ENCODE measurements at places on chromosomes 13 and 19.

DNA sequence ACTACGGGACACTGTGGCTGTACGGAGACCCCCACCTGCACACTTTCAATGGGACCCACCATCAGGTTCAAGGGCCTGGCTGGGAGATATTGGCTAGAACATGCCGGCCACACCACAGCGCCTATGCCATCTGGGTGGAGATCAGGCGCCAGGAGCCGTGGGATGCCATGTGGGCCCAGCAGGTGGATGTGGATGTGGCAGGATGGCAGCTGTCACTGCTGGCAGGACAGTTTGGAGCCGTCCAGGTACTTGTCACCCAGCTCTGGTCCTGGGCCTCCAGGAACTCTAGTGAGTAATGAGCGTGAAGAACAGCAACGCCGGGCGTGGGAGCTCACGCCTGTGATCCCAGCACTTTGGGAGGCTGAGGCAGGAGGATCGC lies 15.7 kb upstream of the FXYD3 start:
- no peak for DNase-seq

DNA sequence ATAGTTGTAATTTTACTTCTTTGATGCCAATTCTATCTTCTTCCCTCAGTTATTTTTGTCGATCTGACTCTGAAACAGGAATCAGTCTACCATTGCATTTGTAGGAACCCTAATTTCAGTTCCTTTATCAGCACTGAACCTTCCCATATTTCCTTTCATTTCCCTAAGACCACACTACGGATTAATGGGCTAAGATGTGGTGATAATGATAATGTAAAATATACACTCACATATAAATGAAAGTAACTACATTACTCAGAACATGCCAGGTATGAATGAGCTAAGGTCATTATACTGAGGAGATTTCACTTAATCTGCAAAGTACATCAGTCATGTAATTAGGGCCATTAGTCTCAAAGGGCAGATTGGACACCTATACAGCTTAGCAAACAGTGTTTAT lies 60.2 kb upstream of the RFC3 start:
- DNase-seq, result peak; percentile 15

GRCh38 chr13:27635266-27635665 lies 13.6 kb downstream of the POLR1D start:
- peak; percentile 86 for DNase-seq

DNA sequence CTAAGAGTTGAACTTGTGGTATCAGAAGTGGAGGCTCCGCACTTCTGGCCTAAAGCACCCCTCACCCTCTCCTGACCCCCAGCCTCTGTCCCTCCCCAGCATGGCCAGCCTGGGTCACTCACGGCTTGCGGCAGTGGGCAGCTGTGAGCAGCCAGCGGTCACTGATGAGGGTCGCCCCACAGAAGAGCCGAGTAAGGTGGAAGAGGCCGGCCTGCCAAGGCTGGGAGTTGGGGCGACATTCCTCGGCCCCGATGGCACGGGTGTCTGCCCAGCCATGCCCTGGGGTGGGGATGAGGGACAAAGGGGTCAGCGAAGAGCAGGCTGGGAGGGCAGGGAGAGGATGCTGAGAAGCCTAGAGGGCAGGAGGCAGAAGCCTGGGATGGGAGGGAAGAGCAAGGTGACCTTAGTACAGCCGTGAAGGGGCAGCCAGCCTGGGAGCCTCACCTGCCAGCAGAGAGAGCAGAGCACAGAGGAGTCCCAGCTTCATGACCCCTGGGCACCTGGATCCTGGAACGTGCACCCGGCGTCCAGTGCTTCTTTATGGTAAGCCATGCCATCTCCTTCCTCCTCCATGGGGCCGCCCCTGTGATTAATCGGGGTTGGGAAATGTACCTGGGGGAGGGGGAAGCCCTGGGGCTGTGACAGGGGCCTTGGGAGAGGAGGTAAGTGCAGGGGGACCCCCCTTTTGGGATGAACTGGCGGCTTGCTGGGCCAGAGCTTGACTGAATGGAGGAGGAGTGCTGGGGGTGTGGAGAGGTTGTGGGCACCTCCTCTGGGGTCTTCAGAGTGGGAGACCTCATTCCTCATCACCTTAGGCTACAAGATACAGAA lies 7.9 kb upstream of the KLK8 start:
- no peak for DNase-seq

DNA sequence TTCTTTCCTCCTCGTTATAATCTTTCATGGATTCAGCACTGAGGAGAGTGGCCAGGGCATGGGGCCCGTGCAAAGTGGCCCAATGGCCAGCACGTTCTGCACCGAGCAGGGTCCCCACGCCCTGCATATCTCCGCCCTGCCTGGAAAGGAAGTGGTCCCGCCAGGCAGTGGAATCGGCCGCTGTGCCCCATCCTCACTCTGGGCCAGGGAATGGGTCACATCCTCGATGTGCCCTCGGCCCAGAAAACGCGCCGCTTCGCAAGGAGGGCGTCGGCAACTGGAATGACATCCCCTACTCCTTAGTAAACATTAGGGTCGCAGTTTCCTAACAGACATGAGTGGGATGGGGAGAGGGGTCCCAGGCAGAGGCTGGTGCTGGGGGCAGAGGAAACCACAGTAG lies 90.7 kb downstream of the ZNF254 start:
- no peak for DNase-seq

DNA sequence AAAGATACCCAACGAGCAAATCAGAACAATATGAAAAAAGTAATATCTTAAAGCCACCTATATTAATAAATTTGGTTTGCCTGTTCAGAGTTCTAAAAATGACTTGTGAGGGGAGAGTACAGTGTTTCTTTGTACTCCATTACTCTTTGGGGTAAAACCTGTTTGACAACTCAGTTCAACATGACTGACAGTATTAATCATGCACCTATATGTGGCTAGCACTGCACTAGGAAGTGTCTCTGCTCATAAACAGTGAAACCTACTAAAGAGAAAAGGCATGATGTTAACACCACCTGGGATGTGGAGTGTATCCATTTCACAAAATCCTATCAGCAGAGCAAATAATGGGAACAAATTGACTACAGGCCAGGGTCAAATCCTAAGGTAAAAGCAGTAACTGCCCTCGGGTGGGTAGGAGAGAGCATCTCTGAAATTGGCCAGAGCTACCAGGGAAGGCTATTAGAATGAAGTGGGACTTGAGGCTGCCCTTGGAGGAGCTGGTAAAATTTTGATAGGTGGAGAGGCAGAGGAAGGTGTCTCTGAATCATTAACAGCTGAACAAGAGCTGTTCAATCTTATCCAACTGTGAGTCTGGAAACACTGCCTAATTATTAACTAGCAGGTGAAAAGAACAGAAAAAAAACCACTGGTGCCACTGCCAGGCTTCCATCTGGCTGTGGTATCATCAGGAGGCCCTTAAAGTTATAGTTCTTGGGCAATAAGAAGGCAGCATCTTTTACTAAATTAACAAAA lies 365.1 kb downstream of the DNAJC15 start:
- DNase-seq, result no peak

- no peak for DNase-seq
Measured at GRCh38 chr19:14992780-14993179, 13.1 kb upstream of the SLC1A6 start.

GRCh38 chr13:113976711-113977684 lies 3.1 kb upstream of the C13orf46 start:
- DNase-seq, result no peak

- peak; percentile 87 for DNase-seq
Measured at GRCh38 chr13:36420437-36420891, 11.8 kb upstream of the CCNA1 start.

DNA sequence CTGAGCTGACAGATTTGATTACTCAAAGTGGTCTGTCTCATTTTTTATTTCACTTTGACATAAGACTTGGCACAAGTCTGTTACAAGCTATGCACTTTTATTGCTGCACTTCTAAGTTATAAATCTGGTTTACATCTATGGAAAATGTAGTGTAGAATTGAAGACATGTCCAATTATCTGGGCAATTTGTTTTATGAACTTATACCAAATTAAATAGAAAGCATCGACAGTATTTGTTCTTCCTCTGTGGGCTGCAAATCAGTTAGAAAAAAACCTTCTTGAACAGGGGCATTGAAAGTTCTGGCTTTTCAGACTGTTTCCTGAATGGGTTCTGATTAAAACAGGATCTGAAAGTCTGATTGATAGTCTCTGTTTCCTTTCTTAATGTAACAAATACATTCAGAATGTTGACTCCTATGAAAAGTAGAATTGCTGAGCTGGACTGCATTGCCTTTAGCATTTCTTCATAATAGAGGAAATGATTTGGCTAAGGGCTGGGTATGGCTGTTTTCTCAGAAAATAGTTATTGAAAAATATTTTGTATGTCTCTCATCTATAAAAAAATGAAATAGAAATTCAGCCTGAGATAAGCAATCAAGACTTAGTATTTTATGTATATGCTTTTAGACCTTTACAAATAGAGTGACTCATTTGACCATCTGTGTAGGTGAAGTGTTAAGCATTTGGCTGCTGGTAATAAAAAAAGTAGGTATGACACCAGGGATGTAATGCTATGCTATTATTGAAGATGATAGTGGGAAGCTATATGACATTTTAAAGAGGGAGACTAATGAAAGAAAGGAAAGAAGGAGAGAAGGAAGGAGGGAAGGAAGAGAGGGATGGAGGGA lies 210.9 kb upstream of the SPRY2 start:
- DNase-seq, result peak; percentile 2

GRCh38 chr13:39170711-39171110 lies 132.5 kb downstream of the NHLRC3 start:
- DNase-seq, result no peak

DNA sequence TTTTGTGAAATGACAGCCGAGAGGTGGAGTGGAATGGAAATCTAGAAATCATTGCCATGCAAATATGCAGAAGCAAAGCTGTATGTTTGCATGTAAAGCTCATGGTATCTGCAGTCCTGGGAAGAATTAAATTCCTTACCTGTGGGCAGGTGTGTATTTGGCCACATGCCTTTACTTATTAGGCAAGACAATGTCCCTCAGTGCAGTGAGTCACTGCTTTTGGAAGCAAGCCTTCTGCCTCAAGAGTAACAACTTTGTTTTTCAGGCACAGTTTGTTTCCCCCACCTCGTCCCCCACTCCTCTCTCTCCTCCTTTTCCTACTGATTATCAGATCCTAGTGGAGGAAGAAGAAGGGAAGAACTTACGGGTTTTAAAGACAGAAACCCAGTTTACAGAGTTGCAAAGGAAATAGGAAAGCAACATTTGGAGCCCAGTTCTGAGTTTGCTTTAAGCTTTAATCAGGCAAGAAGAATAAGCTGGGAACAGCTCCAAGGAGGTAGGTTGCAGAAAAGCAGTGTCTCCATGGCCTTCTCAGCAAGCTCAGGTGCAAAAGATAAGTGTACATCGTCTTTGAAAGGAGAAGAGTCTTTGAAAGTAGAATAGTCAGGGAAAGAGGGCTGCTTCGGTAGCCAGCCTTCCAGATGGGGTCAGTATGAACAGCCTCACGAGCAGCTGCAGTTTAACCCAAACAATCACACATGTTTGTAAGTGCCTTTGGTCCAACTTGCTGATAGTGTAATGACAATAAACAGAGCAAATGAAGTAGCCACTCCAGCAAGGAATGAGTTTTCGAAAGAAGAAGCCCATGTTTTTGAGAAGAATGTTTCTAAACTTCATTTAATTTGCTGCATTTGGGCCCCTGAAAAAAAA lies 190.1 kb downstream of the KLF5 start:
- DNase-seq, result no peak
